ENCODE measurements at places on chromosomes 5 and 9. TPM values are rescaled to one million over a fixed set of nuclear protein-coding genes. Genes with fewer than 3 reads are reported as not detected.
A peak's percentile ranks its signal among the peaks of the same experiment; 100 is the strongest.

Gene HTR1A
- total RNA-seq: 0.78 TPM

Gene FBLL1
- total RNA-seq: not detected

Gene CAVIN4
- 0.21 TPM for total RNA-seq

Gene NAIF1
- total RNA-seq: 21.0 TPM

Gene ABCA1
- total RNA-seq: 48.1 TPM

Gene BNC2
- total RNA-seq: 16.9 TPM

Gene CHMP5
- total RNA-seq: 55.9 TPM

Gene PRELID2
- total RNA-seq: 10.7 TPM

Gene ZNF454
- total RNA-seq: 2.2 TPM

Gene FRMPD1
- total RNA-seq: 0.27 TPM

DNA sequence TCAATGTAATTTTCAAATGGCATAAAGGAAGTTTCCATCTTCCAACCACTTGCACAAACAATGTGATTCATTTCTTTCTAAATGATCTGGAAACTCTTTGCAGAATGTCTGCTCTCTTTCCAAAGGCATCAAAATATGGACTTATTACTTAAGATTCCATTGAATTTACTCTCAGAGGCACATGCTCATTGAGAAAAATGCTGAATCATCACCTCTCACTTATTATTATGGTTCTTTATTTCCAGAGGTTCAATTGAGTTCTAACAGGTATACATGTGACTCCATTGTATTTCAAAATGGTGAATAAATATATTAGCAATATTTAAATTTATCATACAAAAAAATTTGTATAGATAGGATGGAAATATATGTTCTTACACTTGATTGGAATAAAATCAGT is 1140.6 kb downstream of the EFNA5 start:
- no peak for DNase-seq

DNA sequence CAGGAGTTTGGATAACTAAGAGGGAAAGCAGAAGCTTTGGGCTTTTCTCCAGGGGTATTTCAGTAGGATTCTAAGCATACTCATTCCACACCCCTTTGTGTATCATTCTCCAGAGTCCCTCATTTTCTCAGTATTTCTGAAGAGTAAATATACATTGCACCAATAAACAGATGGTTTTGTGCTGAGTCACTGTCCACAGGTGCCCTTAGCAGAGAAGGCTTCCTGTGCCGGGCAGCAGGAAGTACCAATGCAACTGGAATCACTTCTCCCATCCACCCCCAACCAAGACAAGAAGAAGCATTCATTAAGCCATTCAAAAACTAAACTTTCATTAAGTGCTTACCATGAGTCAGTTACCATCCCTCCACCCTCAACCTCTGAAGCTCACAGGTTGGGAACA is 3.6 kb upstream of the CCNJL start:
- DNase-seq: no peak

GRCh38 chr5:171168171-171168570 is 140.9 kb upstream of the TLX3 start:
- no peak for DNase-seq

GRCh38 chr5:1000329-1000728 is 8.3 kb upstream of the NKD2 start:
- peak; percentile 0 for DNase-seq

DNA sequence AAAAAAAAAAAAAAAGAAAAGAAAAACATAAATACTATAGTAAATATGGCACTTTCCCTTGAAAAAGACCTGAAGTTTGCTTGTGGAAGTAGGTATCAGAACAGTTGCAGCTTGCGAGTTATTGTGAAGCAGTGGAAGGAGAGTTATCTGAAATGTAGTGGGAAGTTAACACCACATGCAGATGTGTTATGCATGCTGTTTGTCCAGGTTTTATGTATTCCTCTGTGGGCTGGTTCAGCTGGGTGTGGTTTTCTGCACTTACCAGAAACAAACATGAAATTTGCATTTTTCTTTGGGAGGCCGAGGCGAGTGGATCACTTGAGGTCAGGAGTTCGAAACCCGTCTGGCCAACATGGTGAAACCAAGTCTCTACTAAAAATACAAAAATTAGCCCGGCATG is 42.1 kb upstream of the CTNNA1 start:
- DNase-seq: no peak

GRCh38 chr9:4583001-4583400 is 79.1 kb upstream of the PLPP6 start:
- DNase-seq: no peak

DNA sequence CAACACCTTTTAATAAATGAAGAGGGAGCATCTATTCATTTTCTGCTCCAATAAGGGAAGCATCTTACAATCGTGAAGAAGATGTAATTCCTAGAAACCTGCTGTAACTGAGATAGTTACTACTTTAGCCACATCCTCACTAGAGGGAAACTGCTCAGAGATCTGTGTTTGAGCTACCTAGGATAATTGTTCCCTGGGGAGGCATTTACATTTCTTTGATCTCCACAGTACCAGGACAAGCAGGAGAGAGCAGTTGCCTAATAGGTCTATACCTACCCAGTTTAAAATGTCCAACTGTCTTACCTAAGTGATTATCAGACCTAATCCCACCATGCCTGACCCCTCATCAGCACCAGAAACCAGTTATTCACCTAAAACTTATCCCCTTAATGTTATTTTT is 196.9 kb downstream of the TUSC1 start:
- no peak for DNase-seq

- no peak for DNase-seq
Measured at GRCh38 chr5:2663489-2663888, 88.0 kb downstream of the IRX2 start.

GRCh38 chr9:94632737-94633136 is 6.6 kb downstream of the FBP1 start:
- DNase-seq: no peak

DNA sequence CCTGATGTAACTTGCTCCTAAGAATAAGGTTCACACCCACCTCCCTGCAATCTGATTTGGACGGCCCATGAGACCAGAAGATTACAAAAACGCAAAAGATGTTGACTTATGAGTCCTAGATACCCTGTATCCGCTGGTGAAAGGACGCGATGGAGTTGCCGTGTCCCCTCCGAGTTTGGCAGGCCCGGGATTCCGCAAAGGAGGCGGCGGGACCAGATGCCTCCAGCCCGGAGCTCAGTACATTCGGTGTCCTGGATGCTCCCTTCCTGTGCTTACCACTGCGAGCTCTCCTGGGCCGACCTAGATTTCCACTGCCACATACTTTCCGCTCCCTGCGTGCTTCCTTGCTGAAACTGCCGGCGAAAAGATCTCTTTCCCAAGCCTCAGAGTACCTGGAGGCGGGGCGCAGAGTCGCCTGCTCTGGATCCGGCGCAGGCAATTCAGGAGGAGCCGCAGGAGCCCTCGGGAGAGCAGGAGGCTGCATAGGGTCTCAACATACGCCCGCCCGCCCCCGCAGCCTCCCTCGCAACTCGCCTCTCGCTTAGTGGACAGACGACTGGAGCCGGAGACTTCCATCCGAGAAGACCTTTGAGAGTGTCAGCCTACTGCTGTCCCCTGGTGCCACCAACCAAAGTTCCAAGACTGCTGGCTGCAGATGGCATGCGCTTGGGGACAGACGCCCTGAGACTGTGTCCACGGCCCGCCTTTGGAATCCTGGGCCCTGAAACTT is 39.8 kb downstream of the ANXA2R start:
- DNase-seq: no peak

DNA sequence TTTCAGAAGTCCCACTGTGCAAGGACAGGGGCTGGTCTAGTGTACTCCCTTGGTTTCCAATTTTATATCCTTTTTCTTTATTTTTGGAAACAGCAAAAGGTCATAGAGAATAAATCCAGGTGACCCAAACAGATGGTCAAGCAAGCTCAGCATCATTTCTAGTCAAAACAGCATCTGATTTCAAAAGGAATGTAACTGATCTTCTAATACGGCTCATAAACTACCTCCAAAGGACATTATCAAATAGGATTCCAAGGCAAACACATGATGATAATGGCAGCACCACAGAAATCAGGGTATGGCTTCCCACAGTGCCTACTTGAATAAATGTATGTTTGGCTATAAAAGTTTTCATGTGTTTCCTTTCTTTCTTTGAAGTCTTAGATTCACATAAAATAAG is 57.1 kb downstream of the SUSD1 start:
- DNase-seq: no peak

- DNase-seq: no peak
Measured at GRCh38 chr5:1380011-1380817, 35.3 kb upstream of the CLPTM1L start.

- peak; percentile 54 for DNase-seq
Measured at GRCh38 chr9:127943731-127944144, 6.1 kb upstream of the DPM2 start.

GRCh38 chr5:179008667-179009066 is 13.5 kb upstream of the GRM6 start:
- no peak for DNase-seq

- DNase-seq: no peak
Measured at GRCh38 chr5:161406880-161407279, 139.6 kb downstream of the GABRB2 start.

DNA sequence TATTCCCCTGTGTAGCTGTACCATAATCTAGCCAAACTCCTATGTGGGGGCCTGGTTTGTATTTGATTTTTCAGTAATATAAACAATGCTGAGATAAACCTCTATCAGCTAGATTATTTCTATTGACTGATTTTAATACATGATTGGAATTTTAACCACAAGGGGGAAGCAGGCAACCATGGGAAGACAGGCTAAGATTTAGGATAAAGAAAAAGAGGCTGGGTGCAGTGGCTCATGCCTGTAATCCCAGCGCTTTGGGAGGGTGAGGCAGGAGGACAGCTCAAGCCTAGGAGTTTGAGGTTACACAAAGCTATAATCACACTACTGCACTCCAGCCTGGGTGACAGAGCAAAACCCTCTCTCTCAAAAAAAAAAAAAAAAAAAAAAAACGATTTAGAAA is 18.1 kb upstream of the GPX3 start:
- DNase-seq: no peak

- no peak for DNase-seq
Measured at GRCh38 chr9:28073270-28073669, 500.0 kb upstream of the C9orf72 start.
